ENCODE measurements at places on chromosomes 2 and 18.

GRCh38 chr2:6352906-6353515, 512.7 kb downstream of the CMPK2 start:
- no peak for DNase-seq

- no peak for DNase-seq
These were observed 33.4 kb upstream of the LYPD1 start for GRCh38 chr2:132703396-132703795.

DNA sequence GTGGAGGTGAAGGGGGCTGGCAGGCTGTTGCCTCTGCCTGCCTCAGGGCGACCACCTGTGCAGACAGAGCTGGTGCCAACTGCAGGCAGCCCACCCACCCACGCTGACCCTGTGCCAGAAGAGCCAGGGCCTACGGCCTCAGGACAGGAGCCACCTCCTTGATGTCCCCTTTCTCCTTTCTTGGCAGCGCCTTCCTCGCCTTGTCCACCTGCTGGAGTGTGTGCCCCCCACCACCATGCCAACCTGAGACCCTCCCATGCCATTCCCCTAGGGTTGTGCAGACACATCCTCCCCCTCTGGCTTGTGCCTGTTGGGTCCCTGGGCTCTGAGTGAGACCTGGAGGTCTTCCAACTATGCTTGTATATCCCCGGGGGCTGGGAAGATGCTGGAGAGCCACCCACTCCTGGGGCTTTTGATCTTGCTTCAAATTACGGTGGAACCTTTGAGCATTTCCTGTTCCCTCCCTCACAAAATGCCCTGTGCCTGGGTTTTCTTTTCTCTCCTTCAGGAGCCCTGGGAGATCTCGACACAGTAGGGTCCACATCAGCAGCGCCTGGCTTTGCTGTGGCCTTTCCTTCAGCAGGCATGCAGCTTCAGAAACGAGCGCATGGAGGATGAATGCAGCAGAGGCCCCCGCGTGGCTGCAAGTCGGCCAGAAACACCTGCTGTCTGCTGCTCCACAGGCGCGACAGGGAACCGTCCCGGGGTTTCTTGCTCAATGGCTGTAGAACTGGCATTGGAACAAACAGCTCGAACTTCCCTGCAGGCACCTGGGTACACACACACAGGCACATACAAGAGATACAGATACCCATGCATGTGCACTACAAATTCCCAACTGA, 65.9 kb upstream of the SH3RF3 start:
- no peak for DNase-seq

GRCh38 chr18:57054891-57055290, 92.0 kb upstream of the BOD1L2 start:
- DNase-seq: no peak

DNA sequence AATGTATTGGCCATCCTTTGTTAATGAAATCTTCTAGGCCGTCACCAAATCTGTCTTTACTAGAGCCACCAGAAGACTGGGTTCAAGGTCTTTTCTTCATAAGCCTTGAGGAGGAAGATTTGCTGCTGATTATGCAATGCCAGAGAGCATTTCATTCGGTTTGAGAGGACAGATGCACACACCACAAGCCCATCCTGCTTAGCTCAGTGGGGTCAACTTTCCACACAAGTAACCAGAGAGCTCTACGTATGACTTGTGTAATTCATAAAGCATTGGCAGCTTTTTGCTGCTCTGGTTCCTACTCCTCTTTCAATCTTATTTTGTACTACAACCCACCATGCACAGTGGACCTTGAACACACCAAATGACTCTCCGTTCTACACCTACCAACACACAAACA, 106.9 kb downstream of the OSR1 start:
- no peak for DNase-seq
